Tibial nerve (tissue), 4 donors: ENCODE measurements at places on chromosomes 7 and 10. TPM values are rescaled to one million over a fixed set of nuclear protein-coding genes. Genes with fewer than 3 reads are reported as not detected.

Gene GARIN1A
- 3.5 TPM for total RNA-seq

Gene TMEM213
- total RNA-seq, result not detected

Gene NSMCE4A
- 102 TPM for total RNA-seq

GRCh38 chr7:55622241-55622640, 49.9 kb upstream of the VOPP1 start:
- DNase-seq, result no peak
- no peak overlapping the region for H3K4me3 ChIP-seq
- H3K4me1 ChIP-seq, result no peaks in the 10 kb centered on the region
- no peaks in the 10 kb centered on the region for H3K36me3 ChIP-seq

GRCh38 chr10:118405928-118406327, 63.8 kb upstream of the FAM204A start:
- no peaks in the 10 kb centered on the region for H3K4me1 ChIP-seq
- H3K36me3 ChIP-seq, result no peaks in the 10 kb centered on the region
- no peak overlapping the region for H3K4me3 ChIP-seq
- no peaks in the 10 kb centered on the region for H3K27me3 ChIP-seq
- no peak for DNase-seq
- H3K27ac ChIP-seq, result no peak overlapping the region

DNA sequence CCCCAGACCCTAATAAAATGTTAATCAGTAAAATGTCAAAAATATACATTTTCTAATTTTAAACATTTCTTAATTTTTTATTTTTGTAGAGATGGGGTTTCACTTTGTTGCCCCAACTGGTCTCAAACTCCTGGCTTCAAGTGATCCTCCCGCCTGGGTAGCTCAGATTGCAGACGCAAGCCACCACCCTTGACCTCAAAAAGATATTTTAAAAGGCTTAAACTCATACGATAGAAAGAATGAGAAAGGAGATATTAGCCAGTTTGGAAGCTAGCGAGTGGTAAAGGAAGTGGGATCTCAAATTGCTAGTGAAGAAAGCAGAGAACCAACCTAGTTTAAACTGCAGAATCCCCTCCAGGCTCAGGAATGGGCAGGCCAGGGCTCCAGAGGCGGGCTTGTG, 4.5 kb downstream of the WIPI2 start:
- H3K27ac ChIP-seq, result no peak overlapping the region
- H3K4me3 ChIP-seq, result no peak overlapping the region
- DNase-seq, result no peak
- H3K27me3 ChIP-seq, result peaks cover 2% of the 10 kb centered on the region
- H3K36me3 ChIP-seq, result peaks cover 32% of the 10 kb centered on the region
- H3K4me1 ChIP-seq, result peaks cover 12% of the 10 kb centered on the region

Gene NOLC1
- 58.2 TPM for total RNA-seq

Gene TACR2
- total RNA-seq, result 0.59 TPM

- H3K27me3 ChIP-seq, result no peaks in the 10 kb centered on the region
- H3K27ac ChIP-seq, result peak overlapping the region; percentile 1
- no peak overlapping the region for H3K4me3 ChIP-seq
- DNase-seq, result no peak
Observed at GRCh38 chr10:113158183-113158582, 208.1 kb downstream of the TCF7L2 start.
